Posterior vena cava (tissue), 2 donors: ENCODE measurements at places on chromosomes 1 and 21.

- DNase-seq, result no peak
These were observed 62.8 kb upstream of the NEK2 start for GRCh38 chr1:211738096-211738690.

DNA sequence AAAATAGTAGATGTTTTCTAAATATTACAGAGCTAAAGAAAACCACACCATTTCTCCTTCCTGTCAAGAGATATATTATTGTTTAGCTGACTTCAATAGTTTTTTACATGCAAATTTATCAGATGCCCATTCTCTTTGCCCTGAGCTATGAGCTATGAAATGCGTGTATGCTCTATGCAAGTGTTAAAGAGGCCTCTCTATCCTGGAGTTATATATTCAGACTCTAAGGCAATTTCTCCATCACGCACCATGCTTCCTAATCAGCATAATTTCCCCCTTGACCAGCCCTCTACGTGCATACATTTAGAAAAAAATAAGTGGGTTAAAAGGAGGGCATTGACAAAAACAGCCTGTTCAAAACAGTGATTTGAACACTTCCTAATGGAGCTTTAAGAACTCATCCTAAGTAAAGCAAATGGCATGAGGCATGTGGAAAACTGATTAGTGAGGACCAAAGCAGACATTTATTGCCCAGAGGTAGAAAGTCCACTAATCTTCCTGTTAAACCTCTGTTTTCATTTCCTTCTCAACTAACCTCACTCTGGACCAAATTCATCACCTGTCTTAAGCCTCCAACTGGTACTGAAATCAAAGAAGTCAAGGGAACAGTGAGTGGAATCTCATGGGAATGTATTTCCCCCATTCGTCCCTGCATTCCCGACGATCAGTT, 565.8 kb upstream of the PKN2 start:
- no peak for DNase-seq

- DNase-seq, result no peak
These were observed 11.3 kb upstream of the MAP10 start for GRCh38 chr1:232793944-232794343.

DNA sequence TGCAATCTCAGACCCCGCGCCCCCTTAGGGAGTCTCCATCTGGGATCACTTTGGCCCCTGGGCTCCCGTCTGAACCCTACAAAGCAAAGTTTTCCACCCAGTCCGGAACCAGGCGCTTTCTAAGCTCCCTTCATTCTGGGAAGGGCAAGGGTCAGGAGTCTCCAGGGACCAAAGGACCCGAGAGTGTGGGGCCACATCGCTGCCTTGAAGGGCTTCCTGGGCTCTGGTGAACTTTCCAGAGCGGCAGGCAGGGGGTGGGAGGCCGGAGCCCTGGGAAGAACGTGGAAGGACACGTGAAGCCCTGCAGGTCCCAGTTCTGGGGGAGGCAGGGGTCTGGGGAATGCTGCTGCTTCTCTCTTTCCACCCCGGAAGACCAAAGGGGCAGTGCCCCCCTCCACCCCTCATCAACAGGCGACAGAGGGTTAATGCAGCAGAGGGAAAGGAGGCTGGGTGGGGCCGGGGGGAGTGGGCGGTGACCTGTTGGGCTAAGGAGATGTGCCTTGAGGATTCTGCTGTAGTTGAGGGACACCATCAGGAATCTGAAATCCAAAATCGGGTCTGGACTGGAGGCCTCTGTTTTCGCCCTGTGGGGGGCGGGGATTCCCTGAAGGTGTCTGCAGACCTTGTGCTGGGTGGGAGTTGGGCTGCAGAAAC, 734 bp downstream of the CDK18 start:
- no peak for DNase-seq

GRCh38 chr1:204376919-204377799, 17.4 kb upstream of the PLEKHA6 start:
- DNase-seq, result no peak

DNA sequence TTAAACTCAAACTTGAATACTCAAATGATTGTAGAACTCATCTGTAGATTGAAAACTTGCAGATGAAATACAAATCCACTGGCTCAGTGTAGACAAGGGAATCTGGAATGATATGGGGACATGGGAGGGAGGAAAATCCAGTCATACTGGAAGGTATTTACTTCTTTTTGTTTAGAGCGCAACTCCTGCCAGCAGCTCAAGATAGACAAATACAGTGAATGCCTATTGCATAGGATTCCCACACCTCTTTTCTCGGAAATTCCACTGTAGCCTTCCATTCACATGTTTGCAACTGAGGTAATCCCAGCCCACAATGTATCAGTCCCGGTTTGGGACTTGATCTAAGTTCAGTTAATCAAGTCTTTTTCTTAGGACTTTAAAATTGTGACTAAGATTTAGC, 311.2 kb downstream of the PTPRC start:
- DNase-seq, result no peak

DNA sequence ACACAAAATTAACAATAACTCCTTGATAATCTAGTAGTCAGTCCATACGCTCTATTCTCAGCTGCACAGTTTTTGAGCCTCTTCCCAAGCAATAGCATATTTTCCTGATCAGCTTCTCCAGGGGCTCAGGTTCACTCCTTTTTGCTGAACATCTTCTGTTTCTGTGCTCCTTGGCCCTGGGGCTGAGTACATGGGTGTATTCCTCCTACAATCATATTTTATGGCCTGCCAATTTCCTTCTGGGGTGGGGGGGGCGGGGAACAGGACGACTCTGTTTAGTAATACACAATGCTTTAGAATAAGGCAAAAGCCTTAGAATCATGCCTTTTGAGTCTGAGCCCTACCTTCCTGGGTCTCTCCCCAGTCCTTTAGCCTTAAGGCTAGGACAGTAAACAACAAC, 8.5 kb downstream of the CLDN19 start:
- DNase-seq, result no peak

- no peak for DNase-seq
These were observed 100.0 kb downstream of the ETS2 start for GRCh38 chr21:38905752-38906151.

DNA sequence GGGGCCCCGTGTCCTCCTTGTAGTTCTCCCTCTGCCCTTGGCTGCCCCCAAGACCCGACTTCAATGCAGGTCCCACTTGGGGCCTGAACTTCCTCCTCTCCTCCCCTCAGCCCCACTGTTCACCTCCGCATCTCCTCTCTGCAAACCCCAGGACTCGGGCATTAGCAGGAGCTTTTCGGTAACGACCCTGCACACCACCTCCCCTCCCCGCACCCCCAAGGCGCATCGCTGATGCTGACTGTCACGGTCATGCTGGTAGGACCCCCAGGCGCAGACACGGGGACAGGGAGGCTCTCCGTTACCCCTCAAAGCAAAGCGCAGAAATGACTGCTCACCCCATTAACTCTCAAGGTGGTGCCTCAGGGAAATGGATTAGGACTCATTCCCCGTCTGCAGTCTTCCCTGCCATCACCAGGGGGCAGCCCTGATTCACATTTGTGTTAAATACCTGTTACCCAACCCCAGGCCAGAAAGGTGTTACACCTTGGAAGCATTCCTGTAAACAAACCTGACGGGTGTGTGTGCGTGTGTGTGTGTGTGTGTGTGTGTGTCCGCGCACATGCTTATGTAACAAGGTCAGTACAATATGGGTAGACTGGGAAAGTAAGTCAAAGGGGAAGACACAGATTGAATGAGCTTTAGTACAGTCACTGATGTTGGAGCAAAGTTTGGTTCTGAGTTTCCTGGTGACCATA, 6.4 kb upstream of the GUCA2B start:
- no peak for DNase-seq

GRCh38 chr1:226542623-226543103, 5.9 kb upstream of the STUM start:
- DNase-seq, result no peak

GRCh38 chr1:1434824-1435105, 725 bp upstream of the VWA1 start:
- no peak for DNase-seq

GRCh38 chr1:195005338-195005737, 1602.9 kb downstream of the KCNT2 start:
- DNase-seq, result no peak

GRCh38 chr21:45516671-45517151, 25.5 kb downstream of the SLC19A1 start:
- DNase-seq, result peak; percentile 58

DNA sequence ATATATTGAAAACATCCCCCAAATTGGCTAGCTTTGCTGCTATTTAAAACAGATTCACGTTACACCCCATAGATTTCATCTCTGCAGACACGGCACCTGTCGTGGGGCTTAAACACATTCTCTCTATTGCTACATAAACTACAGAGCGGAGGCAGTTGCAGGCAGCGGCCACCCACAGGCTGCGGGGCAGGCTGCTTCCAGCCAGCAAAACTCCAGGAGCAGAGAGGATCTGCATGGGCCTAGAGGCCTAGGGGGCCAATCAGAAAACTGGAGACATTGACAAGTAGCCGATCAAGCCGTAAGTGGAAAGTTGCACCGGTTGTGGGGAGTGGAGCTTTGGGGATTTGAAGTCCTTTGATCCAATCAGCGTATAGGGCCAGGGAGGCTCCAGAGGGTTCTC, 129.0 kb upstream of the KLHDC7A start:
- DNase-seq, result no peak

GRCh38 chr21:16540966-16541727, 811.4 kb downstream of the USP25 start:
- DNase-seq, result no peak

- DNase-seq, result no peak
These were observed 173.4 kb downstream of the S1PR1 start for GRCh38 chr1:101410048-101410878.

DNA sequence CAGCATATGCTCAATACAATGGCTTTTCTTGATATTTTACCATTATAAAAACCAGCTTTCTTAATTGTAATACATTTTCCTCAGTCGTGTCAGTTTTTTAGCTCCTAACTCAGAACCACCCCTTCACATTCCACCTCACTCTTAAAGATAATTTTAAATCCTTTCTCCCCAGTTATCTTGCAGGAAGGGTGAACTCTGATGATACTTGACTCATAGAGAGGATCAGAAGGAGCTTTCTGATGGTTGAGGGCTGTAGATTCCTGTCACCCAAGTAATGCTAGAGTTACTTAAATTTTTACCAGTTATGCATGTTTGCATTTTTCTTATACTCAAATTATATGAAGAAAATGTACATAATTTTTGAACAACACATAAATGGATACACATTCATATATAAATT, 233.7 kb downstream of the NCAM2 start:
- DNase-seq, result no peak

GRCh38 chr21:34761758-34762330, 93.0 kb downstream of the CLIC6 start:
- no peak for DNase-seq

GRCh38 chr21:25551569-25551968, 55.7 kb downstream of the MRPL39 start:
- no peak for DNase-seq

DNA sequence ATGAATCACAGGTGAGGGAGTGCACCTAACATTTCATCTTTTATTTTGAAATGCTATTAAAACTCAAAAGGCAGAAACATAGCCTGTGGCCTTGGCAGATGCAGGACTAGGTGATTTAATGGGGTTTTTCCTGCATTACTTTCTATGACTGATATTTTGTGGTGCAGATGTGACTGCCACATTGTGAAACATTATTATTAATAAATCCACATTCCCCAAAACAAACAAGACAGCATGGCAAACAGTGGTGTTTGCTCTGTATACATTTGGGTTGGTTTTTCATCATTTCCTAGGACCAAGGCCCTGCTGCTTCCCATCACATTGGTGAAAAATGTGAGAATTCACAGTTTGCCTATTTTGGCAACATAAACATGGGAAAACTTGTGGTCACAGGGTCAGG, 247.6 kb upstream of the SGIP1 start:
- DNase-seq, result no peak

DNA sequence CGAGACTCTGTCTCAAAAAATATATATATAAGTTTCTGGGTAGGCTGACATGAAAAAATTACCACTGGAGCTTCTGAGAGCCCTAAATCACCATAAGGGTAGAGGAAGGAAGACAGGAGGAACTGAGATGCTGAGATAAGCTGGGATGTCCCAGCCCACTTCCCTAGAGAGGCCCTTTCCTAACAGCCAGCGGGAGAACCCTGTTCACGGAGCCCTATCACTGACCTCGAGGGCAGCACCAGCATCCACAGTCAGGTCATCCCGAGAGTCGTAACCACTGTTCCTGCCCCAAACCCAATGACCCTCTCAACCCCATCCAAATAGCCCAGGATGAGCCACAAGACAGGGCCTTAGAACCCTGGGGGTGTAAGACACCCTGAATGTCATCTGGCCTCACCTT, 77.5 kb downstream of the CD34 start:
- no peak for DNase-seq

GRCh38 chr1:205715628-205716027, 34.4 kb downstream of the NUCKS1 start:
- no peak for DNase-seq
